Activated CD4-positive, alpha-beta memory T cell treated with anti-CD3 and anti-CD28 coated beads for 36 hours (primary cell): ENCODE measurements at places on chromosomes 1 and 21.
A peak's percentile ranks its signal among the peaks of the same experiment; 100 is the strongest.

GRCh38 chr21:18549214-18549905 is 145.8 kb upstream of the TMPRSS15 start:
- no peak for DNase-seq

DNA sequence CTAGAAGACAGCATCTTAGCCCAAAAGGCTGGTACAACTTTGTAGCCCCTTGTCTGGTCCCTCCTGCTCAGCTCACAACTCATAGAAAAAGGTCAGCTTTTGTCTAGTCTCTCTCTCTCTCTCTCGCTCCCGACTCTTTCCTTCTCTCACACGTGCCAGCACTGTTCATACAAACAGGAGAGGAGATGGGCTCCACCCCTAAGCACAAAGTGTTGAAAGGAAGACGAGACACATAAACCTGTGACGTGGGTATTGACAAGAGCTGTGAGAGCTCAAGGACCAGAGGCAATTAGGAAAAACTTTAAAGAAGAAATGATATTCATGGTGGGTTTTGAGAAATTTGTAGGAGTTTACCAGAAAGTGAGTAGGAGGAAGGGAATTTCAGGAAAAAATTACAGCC is 23.6 kb upstream of the KCNC4 start:
- no peak for DNase-seq

DNA sequence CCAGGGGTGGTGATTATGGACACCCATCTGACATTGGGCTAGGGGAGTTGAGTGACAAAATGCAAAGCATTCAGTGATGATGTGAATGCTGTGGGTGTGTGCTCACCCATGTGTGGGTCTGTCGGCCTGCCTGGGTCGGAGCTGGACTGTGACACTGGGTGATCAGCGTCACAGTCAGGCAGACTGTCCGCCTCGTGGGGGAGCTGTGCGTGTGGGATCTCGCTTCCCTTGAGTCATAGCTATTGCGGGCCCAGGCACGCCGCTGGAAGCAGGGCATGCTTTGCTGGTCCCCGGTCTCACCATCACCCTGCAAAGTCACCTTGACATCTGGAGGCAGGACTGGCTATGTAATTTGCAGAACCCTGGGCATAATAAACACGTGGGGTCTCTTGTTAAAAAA is 156.9 kb upstream of the IGSF21 start:
- no peak for DNase-seq

DNA sequence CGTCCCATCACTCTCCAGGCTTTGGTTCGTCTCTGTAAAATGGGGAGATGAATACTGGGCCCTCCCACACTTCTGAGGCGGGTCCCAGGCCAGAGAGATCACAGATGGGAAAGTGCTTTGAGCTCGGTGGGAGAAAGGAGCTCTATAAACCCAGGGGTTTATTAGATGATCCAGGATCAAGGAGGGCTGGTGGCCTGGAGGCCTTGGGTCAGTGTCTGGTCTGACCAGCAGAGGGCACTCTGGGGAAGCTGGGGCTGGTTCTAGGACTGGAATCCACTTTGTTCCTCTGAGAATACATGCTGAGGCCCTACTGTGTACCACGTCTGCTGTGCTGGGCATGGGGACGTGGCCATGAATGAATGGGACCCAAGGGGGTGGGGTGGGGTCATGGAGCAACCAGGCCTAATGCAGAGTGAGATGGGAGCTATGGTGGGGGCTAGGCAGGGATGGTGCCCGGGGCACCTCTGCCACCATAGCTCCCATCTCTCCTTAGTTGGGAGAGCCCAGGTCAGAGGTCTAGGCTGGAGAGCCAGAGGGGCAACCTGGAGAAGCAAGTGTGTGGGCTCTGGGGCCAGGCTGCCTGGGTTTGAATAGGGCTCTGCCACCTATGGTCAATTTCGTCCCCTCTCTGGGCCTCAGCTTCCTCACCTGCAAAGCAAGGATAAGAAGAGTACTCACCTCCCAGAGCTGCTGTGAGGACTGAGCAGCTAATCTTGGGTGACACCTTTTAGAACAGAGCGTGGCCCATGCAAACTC is 9.0 kb upstream of the FAM131C start:
- DNase-seq: peak; percentile 76

DNA sequence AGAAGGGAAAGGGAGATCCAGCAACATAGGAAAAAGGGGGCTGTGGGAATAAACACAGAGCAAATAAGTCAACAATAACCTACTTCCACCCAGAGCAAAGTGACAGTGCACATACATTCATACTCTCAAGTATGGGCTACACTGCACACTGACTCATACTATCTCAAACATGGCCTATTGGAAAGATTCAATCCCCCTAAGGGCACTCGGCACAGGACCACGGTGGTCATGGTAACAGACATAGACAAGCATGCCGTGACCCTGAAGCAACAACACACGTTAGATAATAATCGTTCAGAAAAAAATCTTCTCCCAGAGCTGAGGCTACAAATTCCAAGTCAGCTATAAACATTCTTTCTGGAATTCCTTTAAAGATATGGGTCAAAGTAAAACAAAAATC is 16.8 kb upstream of the JAK1 start:
- no peak for DNase-seq

- DNase-seq: no peak
These were observed 28.1 kb downstream of the ERI3 start for GRCh38 chr1:44326821-44327465.

DNA sequence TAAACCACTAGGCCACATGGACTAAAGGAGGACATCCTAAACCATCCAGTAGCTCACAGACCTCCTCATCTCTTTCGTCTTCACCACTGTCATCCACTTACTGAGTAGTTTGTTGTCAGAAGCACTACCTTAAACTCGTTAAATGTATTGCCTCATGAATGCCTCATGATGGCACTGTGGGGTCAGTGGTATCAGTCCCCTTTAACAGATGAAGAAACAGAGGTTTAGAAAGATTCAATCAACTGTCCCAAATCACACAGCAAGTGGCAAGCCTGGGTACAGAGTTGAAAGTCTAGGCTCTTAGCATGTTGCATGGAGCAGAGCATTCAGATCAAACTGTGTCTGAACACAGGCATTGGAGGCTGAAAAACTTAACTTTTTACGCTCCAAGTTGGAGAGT is 183.6 kb upstream of the KIAA0040 start:
- no peak for DNase-seq

DNA sequence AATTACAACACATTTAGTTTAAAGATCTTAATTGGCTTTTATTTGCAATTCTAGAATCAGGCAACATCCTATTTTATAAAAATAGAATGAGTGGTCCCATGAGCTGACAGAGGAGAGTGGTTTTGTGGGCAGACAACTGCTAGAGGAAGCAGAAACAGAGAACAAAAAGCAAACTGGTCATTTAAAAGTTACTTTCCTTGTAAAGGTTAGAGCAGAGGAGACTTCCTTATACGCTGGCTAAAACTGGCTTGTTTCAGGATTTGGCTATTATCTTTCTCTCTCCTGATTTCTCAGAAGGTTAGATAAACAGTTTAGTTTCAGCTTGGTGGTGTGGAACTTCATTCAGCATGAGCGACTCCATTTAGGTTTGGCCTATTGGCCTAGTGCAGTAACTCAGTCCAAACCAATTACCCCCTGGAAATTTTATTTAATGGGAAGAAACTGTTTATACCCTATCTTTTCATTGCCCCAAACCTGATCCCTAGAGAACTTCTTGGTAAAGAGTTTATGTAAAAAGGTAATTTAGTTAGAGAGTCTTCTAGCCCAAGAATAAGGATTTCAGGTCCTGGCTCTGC is 32.2 kb upstream of the IL20 start:
- DNase-seq: no peak

- no peak for DNase-seq
These were observed 125.9 kb upstream of the ESRRG start for GRCh38 chr1:216849146-216849545.
